ENCODE measurements at places on chromosomes 3 and 15. TPM values are rescaled to one million over a fixed set of nuclear protein-coding genes. Genes with fewer than 3 reads are reported as not detected.

DNA sequence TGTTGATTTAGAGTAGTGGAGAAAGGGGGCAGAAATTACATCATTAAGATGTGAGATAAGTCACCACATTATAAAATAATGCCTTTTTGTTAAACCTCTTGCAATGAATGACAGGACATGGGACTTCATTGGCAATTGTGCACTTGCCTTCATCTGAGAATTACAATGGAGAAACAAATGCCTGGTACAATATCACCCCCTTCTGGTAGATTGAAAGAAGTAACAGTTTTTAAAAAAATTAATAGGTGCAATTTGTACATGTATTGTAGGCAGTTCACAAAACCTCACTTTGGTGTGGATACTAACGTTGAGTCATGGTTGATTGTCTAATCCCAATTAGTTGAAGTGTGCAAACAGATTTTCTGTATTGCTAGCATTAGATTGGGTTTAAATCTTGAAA, 4.6 kb upstream of the P2RY14 start:
- H3K4me3 ChIP-seq: no peak overlapping the region
- DNase-seq: peak; percentile 53
- peaks cover 7% of the 10 kb centered on the region for H3K4me1 ChIP-seq
- no peaks in the 10 kb centered on the region for H3K27me3 ChIP-seq

GRCh38 chr3:114902691-114903101, 244.4 kb downstream of the ZBTB20 start:
- H3K27me3 ChIP-seq: no peaks in the 10 kb centered on the region
- peak; percentile 25 for DNase-seq
- H3K4me3 ChIP-seq: no peak overlapping the region
- peak overlapping the region; percentile 49 for H3K27ac ChIP-seq
- peaks cover 11% of the 10 kb centered on the region for H3K4me1 ChIP-seq

GRCh38 chr3:143885780-143886427, 37.6 kb upstream of the SLC9A9 start:
- no peak overlapping the region for H3K27ac ChIP-seq
- no peak overlapping the region for H3K4me3 ChIP-seq
- no peaks in the 10 kb centered on the region for H3K36me3 ChIP-seq

DNA sequence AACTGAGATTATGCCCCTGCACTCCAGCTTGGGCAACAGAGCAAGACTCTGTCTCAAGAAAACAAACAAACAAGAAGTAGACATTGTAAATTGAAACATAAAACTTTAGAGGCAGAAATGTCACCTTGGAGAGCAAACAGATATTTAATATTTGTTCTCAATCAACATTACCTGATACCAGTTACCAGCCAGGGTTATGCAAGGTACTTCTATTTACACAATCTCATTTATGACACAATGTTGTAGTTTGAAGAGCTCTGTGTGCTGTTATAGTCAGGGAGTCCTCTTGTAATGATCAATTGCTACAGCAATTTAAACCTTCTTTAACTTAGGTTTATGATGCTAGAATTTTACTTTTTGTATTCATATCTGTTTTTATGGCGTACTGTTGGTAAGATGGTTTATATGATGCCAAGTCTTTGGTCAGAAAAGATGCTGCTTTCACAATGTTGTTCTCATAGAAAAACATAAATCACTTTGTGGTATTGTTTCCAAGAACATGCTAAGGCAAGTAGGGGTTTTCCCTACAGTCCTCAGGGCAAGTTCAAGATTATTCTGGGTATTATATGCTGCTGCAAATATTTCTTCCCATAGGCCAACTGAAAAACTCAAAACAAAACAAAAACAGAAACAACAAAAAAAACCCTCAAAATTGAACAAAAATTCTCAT, 173.5 kb downstream of the TNIK start:
- H3K4me3 ChIP-seq: no peak overlapping the region
- H3K4me1 ChIP-seq: peaks cover 9% of the 10 kb centered on the region
- H3K27ac ChIP-seq: no peak overlapping the region
- no peaks in the 10 kb centered on the region for H3K36me3 ChIP-seq

Gene GHSR
- not detected for total RNA-seq
